Stimulated activated CD4-positive, alpha-beta T cell treated with anti-CD3 and anti-CD28 coated beads, Interleukin-1b, Interleukin-23, amount 100 ng/mL, for 1 hour (primary cell): ENCODE measurements at places on chromosomes 3 and 15.

- DNase-seq: no peak
These were observed 99.9 kb downstream of the SLCO3A1 start for GRCh38 chr15:91953432-91953831.

GRCh38 chr3:166877971-166878370 lies 502.1 kb downstream of the ZBBX start:
- no peak for DNase-seq

GRCh38 chr15:31435261-31435911 lies 108.8 kb downstream of the KLF13 start:
- peak; percentile 56 for DNase-seq

GRCh38 chr3:58341376-58341775 lies 8.7 kb downstream of the PXK start:
- DNase-seq: no peak
